ENCODE measurements at places on chromosomes 11 and 22. TPM values are rescaled to one million over a fixed set of nuclear protein-coding genes. Genes with fewer than 3 reads are reported as not detected.

The DEUP1 gene
- total RNA-seq, result not detected

The EHBP1L1 gene
- total RNA-seq, result 108 TPM

The GAB4 gene
- total RNA-seq, result not detected

The OR4A5 gene
- not detected for total RNA-seq

DNA sequence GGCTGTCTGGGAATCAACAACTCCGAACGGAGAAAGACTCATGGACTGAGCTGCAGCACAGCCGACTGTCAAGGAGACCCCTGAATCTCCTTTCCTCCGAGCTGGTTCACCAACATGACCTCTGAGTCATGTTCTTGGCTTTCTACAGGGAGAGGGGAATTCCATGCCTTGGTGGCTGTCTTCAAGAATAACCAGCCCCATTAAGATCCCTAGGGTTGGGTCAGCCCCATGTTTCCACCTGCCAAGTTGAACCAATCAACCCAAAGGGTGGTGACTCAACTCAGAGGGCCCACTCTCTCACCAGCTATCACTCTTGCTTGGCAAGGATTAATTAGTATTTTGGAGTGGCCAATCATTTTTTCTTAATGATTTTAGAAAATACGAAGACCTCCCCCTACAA is 28.3 kb upstream of the IGSF22 start:
- H3K27ac ChIP-seq, result no peak overlapping the region
- H3K4me1 ChIP-seq, result peaks cover 3% of the 10 kb centered on the region
- no peak overlapping the region for H3K4me3 ChIP-seq
- peaks cover 4% of the 10 kb centered on the region for H3K27me3 ChIP-seq
- DNase-seq, result no peak

Measured in Panc1 (cell line).